ENCODE measurements at places on chromosomes 5 and 9. TPM values are rescaled to one million over a fixed set of nuclear protein-coding genes. Genes with fewer than 3 reads are reported as not detected.

HAVCR2 gene
- 0.62 TPM for total RNA-seq

GARIN3 gene
- not detected for total RNA-seq

SPINK6 gene
- not detected for total RNA-seq

PAIP2 gene
- 97.4 TPM for total RNA-seq

ARHGEF28 gene
- 17.0 TPM for total RNA-seq

SLC6A18 gene
- total RNA-seq = not detected

DNA sequence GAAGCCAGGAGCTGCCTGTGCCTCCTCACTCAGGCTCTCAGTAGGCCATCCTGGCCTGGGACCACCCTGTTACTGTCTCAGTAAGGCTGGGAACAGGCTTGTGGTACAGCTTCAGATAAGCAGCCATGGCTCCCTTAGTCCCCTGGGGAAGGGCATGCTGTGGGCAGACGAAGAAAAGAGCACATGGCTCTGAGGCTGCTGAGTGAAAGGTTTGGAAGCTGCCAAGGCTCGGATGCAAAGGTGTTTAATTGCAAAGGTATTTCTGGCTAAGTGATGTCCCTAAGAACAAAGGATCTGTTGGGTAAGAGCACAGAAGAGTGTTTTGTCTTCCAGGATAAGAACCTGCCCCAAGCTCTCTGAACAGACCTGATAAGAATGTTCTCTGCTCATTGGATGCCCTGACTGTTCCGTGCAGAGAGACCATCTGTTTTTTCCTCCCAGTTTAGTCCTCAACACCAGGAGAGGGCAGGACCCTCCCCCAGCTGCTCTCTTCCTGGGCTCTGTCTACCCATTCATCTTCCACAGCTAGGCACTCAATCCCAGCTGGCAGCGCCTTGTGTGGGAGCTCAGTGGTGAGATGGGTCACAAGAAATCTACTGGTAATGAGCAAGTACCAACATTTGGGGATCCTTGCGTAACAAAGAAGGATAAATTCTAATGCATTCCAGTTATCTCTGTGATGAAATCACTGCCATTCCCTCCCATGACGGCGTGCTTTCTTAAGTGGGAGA lies 17.7 kb downstream of the ANGPTL2 start:
- H3K27ac ChIP-seq = peak overlapping the region; percentile 25
- peaks cover 1% of the 10 kb centered on the region for H3K36me3 ChIP-seq
- H3K4me1 ChIP-seq = peaks cover 3% of the 10 kb centered on the region

DNA sequence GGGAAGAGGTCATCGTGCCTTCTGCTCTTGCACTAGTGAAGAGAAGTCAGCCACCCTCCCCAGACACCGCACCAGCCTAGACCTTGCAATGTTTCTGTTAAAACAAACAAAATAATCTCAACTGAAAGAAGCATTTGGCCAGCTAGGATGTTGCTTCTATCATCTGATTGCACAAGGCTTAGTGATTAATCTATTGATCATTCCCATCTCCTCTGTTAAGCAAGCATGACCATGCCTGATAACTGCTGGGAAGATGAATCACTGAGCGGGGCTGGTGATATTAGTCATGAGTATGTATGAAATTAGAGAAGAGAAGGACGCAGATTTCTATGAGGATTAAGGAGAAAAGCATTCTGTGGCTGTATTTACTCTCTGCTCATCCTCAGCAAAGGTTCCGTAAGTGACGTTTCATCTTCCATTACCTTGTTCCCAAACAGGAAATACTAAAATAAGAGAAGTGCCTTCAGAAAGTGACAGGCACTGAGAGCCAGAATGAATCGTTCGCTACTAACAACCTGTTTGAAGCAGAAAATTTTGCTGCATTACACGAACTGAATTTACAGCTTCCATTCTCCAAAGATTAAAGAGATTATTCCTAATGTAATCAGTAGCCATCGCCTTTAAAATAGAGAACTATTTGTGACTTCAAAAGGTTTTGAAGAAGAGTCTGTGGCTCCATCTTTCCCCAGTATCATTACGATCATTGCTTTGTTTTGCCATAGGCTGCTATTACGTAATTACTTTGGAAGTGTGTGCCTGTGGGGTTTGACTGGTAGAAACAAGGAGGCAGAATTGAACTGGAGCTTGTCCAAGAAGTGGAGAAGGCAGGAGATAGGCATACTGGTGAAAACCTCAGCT lies 219.1 kb downstream of the MED10 start:
- H3K4me3 ChIP-seq = no peak overlapping the region
- peaks cover 4% of the 10 kb centered on the region for H3K4me1 ChIP-seq
- H3K27me3 ChIP-seq = peaks cover 26% of the 10 kb centered on the region

GRCh38 chr5:150765011-150765798 lies 6.4 kb upstream of the DCTN4 start:
- no peak overlapping the region for H3K27ac ChIP-seq
- H3K36me3 ChIP-seq = no peaks in the 10 kb centered on the region
- no peaks in the 10 kb centered on the region for H3K4me1 ChIP-seq
- DNase-seq = no peak
- H3K4me3 ChIP-seq = no peak overlapping the region

GRCh38 chr5:116626945-116627679 lies 52.5 kb upstream of the SEMA6A start:
- H3K36me3 ChIP-seq = no peaks in the 10 kb centered on the region
- H3K4me1 ChIP-seq = no peaks in the 10 kb centered on the region
- H3K27ac ChIP-seq = no peak overlapping the region
- H3K4me3 ChIP-seq = no peak overlapping the region
- DNase-seq = no peak

DNA sequence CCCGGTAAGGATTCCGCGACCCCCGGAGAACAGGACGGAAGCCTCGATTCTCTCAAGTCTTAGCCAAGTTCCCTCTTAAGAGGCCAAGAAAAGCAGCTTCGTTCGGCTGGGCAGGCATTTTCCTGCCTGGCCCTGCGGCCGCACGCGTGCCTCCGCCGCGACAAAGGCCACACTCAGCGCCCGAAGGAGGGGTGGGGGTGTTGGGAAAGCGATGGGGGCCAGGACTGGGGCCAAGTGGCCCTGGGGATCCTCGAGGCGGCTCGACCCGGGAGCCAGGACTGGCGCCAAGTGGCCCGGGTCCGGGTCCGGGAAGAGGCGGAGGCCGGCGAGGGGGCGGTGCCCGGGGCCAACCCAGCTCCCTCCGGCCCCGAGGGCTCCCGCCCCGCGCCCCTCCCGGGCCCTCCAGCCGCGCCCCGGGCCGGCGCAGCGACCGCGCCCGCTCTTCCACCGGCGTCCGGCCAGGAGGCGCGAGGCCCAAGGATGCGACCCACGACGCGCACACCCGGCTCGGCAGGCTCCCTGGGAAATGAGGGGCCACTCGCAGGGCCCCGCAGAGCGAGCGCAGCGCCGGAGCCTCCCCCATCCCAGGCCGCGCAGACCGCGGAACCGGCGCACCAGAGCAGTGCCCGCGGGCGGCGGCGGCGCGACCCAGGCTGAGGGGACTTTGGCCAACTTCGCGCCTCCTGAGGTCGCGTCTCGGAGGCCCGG lies 756 bp downstream of the VAV2 start:
- H3K4me1 ChIP-seq = peaks cover 25% of the 10 kb centered on the region
- no peaks in the 10 kb centered on the region for H3K36me3 ChIP-seq
- H3K27ac ChIP-seq = peak overlapping the region; percentile 98
- no peaks in the 10 kb centered on the region for H3K27me3 ChIP-seq

- DNase-seq = no peak
- H3K4me1 ChIP-seq = peaks cover 2% of the 10 kb centered on the region
- peaks cover 19% of the 10 kb centered on the region for H3K27me3 ChIP-seq
- H3K36me3 ChIP-seq = no peaks in the 10 kb centered on the region
- no peak overlapping the region for H3K4me3 ChIP-seq
These were observed 8.1 kb upstream of the TENT4A start for GRCh38 chr5:6705088-6705487.

GRCh38 chr9:23309800-23310199 lies 516.2 kb downstream of the ELAVL2 start:
- H3K4me1 ChIP-seq = no peaks in the 10 kb centered on the region
- no peak for DNase-seq
- no peak overlapping the region for H3K27ac ChIP-seq
- H3K36me3 ChIP-seq = no peaks in the 10 kb centered on the region

- H3K36me3 ChIP-seq = no peaks in the 10 kb centered on the region
- peaks cover 4% of the 10 kb centered on the region for H3K27me3 ChIP-seq
These were observed 83.6 kb upstream of the CPEB4 start for GRCh38 chr5:173804579-173804978.

- H3K36me3 ChIP-seq = no peaks in the 10 kb centered on the region
- no peak overlapping the region for H3K27ac ChIP-seq
- no peak for DNase-seq
- H3K4me1 ChIP-seq = peaks cover 1% of the 10 kb centered on the region
- H3K4me3 ChIP-seq = no peak overlapping the region
- H3K27me3 ChIP-seq = no peaks in the 10 kb centered on the region
These were observed 46.1 kb upstream of the RIOK2 start for GRCh38 chr5:97229196-97229595.

- no peak overlapping the region for H3K27ac ChIP-seq
- peaks cover 2% of the 10 kb centered on the region for H3K36me3 ChIP-seq
- peaks cover 5% of the 10 kb centered on the region for H3K4me1 ChIP-seq
- no peak overlapping the region for H3K4me3 ChIP-seq
- DNase-seq = no peak
These were observed 161.1 kb downstream of the FBXL17 start for GRCh38 chr5:108220834-108221233.

All from progenitor cell of endocrine pancreas (in vitro differentiated cells).